ENCODE measurements at places on chromosomes 11 and 22.

DNA sequence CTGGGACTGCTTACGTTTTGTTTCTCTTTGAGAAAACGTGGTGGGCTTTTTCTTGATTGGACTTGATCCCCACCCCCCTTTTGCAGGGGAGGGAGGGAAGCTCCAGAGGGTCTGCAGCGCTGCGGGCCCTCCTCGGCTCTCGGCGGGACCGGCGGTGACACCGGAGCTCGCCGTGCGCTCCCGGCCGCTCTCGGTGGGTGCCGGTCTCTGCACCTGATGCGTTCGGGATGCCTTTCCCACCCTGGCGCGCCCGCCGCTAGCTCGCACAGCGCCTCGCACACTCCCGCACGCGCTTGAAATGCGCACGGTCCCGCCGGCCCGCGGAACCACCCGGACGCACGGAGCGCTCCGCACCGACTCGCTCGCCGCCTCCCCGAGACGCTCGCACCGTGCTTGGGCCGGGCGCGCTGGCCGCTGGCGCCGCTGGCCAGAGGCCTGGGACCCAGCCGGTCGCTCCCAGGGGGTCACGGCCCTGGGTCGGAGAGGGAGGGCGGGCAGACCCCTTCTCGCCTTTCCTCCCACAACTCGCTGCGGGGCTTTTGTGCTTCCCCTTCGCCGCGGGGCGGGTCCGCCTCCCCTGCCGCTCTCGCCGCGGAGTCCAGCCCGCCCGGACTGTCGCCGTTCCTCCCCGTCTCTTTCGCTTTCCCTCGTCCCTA, 1.0 kb downstream of the ZBTB16 start:
- DNase-seq: no peak

GRCh38 chr11:70517988-70518907, 119.9 kb downstream of the CTTN start:
- no peak for DNase-seq

GRCh38 chr22:25282346-25282670, 62.9 kb downstream of the CRYBB2 start:
- no peak for DNase-seq

DNA sequence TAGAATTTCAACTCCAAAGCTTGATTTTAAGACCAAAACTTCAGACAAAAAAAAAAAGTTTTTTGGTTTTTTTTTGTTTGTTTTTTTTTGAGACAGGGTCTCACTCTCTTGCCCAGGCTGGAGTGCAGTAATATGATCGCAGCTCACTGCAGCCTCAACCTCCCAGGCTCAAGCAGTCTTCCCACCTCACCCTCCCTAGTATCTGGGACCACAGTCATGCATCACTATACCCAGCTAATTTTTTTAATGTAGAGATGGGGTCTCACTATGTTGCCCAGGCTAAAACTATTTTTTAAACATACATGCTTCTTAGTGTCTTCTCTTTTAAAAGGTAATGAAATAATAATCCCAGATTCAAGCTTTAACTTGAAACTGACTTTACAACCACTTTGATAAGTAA, 35.4 kb upstream of the GRK2 start:
- DNase-seq: no peak

- DNase-seq: no peak
Measured at GRCh38 chr11:114984611-114985163, 306.4 kb downstream of the NXPE2 start.

DNA sequence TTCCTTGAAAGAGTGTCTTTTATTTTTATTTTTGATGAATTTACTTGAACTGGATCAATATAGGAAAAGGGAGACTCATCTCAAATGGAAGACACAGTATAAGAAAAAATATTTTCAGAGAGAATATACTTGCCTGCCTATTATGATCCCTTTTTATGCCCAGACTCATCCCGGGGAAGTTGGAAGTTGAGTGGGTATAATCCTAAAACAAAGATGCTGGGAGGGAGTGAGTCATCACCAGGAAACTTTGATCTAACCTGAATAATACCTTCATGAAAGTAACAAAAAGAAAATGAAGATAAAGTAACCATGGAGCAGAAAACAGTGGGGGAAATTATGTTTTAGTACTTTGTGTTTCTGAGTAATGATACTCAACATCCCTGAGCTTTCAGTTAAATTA, 1514.0 kb downstream of the FAM181B start:
- no peak for DNase-seq

- DNase-seq: no peak
Measured at GRCh38 chr22:26702906-26703830, 45.8 kb downstream of the MIAT start.
